HepG2 (cell line): ENCODE measurements at places on chromosomes 6 and 20. TPM values are rescaled to one million over a fixed set of nuclear protein-coding genes. Genes with fewer than 3 reads are reported as not detected.

The ID4 gene
- 0.44 and 0.60 TPM in 2 replicates for total RNA-seq

The TUBB2A gene
- 35.3 and 38.1 TPM in 2 replicates for total RNA-seq

DNA sequence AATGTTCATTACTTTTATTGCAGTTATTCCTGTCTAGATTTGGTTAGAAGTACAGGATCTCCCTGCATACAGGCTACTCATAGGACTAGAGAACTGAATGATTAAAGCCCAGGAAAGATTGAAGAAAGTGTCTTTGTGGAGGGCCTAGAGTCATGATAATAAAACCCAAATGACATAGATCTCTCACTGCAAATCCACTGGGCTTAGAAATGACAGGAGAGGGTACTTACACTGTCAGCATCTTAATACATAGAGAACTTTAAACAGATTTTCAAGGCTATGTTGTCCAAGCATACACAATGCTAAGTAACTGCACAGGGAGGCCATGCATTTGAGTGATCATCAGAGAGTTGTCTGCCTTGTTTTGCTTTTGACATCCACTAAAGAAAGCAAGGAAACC, 383.8 kb upstream of the MAP3K7 start:
- no peak for DNase-seq

The PLEKHG1 gene
- 0.04 and 0.07 TPM in 2 replicates for total RNA-seq

GRCh38 chr6:18997375-18997826, 610.3 kb downstream of the RNF144B start:
- peak; percentile 58 for DNase-seq
